ENCODE measurements at places on chromosomes 1 and 21. TPM values are rescaled to one million over a fixed set of nuclear protein-coding genes. Genes with fewer than 3 reads are reported as not detected.
A peak's percentile ranks its signal among the peaks of the same experiment; 100 is the strongest.

DNA sequence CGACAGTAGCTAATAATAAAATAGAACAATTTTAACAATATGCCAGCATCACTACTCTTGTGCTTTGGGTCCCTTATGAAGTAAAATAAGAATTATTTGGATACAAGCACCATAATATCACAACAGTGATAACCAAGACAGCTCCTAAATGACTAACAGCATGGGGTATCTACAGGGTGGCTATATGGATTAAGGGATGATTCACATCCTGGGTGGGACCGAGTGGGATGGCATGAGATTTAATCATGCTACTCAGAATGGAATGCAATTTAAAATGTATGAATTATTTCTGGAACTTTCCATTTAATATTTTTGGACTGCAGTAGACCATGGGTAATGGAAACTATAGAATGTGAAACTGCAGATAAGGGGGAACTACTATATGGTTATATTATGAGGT lies 28.1 kb upstream of the B3GALNT2 start:
- DNase-seq, result no peak

GRCh38 chr1:205061227-205061626 lies 18.2 kb downstream of the CNTN2 start:
- DNase-seq, result no peak

GRCh38 chr1:145922266-145922665 lies 3.7 kb upstream of the PEX11B start:
- no peak for DNase-seq

DNA sequence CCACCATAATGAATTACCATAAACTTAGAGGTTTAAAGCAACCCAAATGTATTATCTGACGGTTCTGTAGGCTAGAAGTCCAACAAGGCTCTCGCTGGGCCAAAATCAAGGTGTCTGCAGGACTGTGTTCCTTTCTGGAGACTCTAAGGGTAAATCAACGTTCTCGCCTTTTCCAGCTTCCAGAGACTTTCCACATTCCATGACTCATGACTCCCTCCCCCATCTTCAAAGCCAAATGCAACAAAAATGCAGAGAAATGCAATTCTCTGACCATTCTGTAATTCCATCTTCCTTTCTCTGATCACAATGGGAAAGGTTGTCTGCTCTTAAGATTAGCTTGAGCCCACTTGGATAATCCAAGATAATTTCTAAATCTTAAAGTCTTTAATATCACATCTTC lies 287.1 kb downstream of the LTN1 start:
- DNase-seq, result no peak

- DNase-seq, result no peak
Measured at GRCh38 chr1:172143384-172144055, 277.0 kb upstream of the C1orf105 start.

DNA sequence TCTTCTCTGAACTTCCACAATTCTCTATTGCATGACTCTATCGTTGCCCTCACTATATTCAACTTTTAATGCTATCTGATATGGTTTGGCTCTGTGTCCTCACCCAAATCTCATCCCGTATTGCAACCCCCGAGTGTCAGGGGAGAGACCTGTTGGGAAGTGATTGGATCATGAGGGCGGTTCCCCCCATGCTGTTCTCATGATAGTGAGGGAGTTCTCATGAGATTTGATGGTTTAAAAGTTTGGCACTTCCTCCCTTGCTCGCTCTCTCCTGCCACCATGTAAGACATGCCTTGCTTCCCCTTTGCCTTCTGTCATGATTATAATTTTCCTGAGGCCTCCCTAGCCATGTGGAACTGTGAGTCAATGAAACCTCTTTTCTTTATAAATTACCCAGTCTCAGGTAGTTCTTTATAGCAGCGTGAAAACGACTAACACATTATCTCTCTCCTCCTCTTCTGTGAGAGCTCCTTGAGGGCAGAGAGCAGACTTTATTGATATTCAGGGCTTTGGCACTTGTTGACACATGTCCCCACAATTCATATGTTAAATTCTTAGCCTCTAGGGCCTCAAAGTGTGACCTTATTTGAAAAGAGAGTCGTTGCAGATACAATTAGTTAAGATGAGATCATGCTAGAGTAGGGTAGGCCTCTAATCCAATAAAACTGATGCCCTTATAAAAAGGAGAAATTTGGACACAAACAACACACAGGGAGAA lies 52.1 kb downstream of the ADCY10 start:
- DNase-seq, result no peak

GRCh38 chr21:42592156-42592820 lies 61.1 kb upstream of the PDE9A start:
- DNase-seq, result no peak

DNA sequence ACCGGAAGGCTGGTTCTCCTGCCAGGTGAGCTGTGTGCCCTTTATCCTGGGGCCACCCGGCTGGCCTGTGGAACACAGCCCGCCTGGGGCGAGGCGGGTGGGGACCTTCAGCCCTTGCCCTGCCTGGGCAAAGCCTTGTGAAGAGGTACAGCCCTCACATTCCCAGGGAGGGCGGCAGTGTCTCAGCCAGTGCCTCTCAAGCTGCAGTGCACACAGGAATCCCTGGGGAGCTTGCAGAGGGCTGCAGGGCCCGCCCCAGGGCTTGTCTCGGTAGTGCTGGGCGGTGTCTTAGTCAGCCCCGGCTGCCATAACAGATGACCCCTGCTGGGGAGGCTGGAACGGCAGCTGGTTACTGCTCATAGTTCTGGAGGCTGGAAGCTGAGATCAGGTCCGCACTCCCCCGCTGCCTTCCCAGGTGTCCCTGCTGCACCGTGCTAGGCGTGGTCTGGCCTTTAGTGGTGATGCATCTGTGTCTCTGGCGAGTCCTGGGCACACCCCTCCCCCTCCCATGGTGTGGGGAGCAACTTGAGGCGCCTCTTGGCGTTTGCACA lies 12.6 kb downstream of the DFFB start:
- no peak for DNase-seq

- no peak for DNase-seq
Measured at GRCh38 chr1:102772831-102773230, 335.5 kb downstream of the COL11A1 start.

The PTPRC gene
- 35.7 TPM for total RNA-seq

The LCE2A gene
- not detected for total RNA-seq

DNA sequence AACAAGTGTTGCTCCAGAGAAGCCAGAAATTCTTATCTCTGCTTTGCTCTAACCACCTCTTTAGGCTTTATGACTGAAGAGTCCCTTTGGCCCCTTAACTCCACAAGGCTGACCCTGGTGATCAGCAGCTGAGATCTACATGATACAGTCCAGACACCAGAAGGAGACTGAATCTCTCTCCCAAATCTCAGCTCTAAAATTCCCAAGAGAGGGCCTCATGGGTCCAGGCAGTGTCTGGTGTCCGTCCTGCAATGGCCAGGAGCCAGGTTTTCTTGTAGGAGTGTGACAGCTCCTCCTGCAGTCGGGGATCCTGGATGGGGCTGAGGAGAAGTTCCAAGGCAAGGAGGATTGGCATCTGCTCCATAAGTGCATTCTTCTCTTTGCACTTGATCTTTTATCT lies 35.3 kb downstream of the L1TD1 start:
- no peak for DNase-seq

DNA sequence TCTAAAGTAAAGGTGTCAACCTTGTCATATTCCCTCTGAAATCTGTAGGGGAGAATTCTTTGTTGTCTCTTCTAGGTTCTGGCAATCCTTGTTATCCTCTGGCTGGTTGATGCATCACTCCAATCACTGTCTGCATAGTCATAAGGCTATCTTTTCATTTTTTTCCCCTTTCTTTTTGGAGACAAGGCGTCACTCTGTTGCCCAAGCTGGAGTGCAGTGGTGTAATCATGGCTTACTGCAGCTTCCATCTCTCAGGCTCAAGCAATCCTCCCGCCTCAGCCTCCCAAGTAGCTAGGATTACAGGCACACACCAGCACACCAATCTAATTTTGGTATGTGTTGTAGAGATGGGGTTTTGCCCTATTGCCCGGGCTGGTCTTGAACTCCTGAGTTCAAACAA lies 12.9 kb downstream of the DPYD start:
- DNase-seq, result no peak

The CLDN19 gene
- 3.1 TPM for total RNA-seq

DNA sequence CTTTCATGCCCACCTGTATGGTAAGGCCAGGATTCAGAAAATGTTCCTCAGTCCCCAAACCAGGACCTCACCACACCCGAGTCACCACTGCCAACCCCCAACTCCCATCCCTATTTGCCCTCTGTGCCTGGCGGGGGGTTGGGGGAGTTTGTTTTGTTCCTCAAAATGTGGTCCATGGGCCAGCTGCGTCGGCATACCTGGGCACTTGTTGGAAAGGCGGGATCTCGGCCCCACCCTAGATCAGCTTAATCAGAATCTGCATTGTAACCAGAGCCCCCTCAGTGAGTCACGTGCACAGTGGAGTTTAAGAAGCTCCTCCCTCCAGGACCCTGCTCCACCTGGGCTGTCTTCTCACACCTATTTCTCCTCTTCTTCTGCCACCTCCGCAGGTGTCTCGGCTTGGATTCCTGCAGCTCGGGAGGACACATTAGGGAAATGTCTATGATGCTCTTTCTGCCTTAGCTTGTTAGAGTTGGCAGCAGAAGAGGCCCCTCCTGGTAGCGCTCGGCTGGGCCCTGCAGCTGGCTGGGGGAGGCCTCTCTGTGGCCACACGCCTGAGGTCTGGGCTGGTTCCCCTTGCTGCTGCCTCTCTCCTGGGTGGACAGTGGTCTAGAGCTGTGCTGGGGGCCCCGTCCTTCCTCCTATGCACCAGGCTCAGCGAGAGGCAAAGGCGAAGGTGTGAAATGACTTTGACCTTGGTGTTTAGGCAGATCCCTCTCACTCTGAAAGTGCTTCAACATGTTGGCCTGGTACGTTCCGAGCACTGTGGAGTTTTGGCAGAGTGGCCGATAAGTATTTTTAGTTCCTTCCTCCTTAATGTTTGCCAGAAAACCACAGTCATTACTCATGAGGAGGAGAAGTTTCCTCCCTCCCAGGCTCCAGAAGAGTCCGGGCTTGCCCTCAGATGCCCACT lies 41.8 kb upstream of the CAMTA1 start:
- peak; percentile 47 for DNase-seq

The SLC30A7 gene
- total RNA-seq, result 33.8 TPM

GRCh38 chr1:225485226-225485625 lies 57.4 kb upstream of the LBR start:
- no peak for DNase-seq

DNA sequence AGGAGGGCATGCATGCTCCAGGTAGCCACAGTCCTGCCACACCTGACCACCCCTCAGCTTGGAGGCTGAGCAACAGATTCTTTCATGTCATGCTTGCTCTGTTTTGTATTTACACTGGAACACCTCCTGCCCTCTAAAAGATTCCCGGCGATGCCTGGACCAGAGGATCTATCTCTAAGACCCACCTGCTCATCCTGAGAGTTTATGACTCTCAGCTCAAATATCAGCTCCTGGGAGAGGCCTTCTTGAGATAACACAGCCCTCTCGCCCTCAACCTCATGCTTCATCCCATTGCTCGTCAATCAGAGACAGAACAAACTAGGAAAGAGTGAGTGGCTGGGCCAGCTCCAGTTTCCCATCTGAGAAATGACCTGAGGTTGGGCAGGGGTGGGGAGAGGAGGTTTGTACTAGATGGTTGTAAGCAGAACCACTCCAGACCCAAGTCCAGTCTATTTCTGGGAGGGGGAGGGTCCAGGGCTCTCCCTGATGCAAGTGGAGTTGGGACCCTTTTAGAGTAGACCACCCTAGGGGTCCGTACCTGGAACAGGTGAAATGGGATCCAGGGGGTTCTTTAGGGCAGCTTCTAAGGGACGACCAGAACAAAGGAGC lies 524.5 kb downstream of the MATN1 start:
- no peak for DNase-seq

DNA sequence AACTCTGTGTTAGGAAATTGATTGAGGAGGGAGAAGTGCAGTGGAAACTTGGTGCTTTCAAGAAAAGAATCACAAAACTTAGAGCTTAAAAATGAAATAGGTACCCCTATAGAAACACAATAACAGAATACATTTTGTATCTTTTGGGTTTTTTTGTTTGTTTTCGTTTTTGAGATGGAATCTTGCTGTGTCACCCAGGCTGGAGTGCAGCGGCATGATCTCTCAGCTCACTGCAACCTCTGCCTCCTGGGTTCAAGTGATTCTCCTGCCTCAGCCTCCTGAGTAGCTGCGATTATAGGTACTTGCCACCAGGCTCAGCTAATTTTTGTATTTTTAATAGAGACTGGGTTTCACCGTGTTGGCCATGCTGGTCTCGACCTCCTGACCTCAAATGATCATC lies 51.5 kb upstream of the RAVER2 start:
- no peak for DNase-seq

DNA sequence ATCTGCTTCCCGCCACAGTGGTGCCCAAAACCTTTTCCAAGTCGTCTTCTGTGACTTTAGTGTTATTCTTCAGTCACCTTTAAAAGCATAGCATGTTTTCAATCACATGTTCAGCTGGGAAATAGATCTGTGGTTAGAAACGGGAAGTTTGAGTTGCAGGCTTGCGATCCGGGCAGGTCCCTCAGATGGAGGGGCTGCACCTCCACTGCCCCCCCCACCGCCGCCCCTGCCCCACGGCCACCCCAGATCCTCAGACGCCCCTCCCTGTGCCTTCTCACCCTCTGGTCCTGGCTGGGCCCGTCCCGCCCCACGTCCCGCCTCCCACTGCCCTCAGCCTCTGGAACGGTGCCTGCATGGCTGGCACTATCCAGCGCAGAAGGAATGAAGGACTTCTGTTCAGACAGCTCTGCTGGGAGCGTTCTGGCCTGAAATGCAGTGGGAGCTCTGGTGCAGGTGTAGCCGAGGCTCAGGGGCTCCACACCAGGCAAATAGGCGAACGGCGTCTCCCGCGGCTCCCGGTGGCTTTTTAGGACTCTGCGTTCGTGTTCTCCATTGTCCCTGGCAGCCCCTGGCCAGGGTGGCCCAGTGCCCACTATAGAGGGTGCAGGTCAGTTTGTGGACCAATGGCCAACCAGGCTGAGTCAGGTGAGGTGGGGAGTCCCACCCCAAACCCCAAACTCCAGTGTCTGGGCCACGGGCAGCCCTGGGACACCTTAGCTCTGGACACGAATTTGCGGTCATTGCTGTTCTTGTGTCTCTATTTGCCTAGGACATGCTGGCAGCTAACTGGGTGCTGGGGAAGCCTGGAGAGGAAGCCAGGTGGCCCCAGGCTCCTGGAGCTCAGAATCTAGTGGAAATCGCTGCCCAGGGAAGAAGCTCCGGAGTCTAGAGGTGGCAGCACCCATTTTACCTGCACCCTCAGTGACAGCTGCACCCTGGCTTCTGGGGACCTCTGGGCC lies 67.1 kb downstream of the FAAP20 start:
- DNase-seq, result peak; percentile 50

DNA sequence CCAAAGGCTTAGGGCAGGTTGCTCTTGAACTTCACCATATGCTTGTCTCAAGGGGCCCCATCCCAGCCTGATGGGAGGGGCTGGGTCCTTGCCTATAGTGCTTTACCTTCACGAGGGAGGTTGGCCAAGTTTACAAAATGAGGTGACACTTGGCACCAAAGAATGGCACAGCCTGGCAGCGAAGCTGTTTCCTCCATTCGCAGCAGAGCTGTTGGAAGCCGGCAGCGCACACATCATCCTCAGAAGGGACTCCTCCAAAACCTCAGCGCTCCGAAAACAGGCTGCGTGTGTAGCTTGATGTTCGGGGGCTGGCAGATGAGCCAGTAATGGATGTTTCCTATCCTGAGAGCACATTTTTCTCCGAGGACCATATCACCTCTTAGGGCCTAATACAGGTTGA lies 116.8 kb downstream of the KAZN start:
- DNase-seq, result no peak

The IFI16 gene
- 109 TPM for total RNA-seq

GRCh38 chr1:110017792-110018191 lies 16.6 kb upstream of the STRIP1 start:
- no peak for DNase-seq

GRCh38 chr1:162987866-162988265 lies 81.3 kb upstream of the RGS4 start:
- DNase-seq, result no peak

The WNT3A gene
- total RNA-seq, result 0.29 TPM
